Tibial artery (tissue), 4 donors: ENCODE measurements at places on chromosomes 6 and 20.

DNA sequence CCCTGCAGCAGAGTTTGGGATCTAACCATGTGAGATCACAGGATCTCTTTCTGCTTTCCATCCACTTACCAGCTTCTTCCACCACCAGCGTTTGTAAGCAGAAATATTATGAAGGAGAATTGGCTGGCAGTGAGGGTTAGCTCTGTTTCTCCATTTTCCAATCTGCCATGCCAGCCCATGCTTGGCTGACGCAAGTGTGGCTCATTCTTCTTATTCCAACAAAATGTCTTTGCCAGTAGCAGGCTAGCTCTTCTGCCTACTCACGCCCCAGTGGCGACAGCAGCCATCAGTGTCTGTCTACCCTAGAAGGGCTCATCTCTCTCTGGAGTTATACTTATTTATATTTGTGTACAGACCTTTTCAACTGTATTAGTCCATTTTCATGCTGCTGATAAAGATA lies 286.2 kb downstream of the FARS2 start:
- H3K4me1 ChIP-seq = no peaks in the 10 kb centered on the region
- no peaks in the 10 kb centered on the region for H3K27me3 ChIP-seq
- H3K27ac ChIP-seq = no peak overlapping the region

- DNase-seq = no peak
- peak within 1 kb of the TSS; percentile 61 for H3K4me3 ChIP-seq
- H3K27me3 ChIP-seq = no peaks in the 10 kb centered on the region
- H3K27ac ChIP-seq = peak within 1 kb of the TSS; percentile 71
Observed at GRCh38 chr6:69866351-69866769, at the start of gene COL19A1. COL19A1 (plus strand) TSS chr6:69866556; CDS start chr6:69879568, 13,012 bp downstream.

GRCh38 chr6:56401477-56402070 lies 154.2 kb upstream of the COL21A1 start:
- H3K27ac ChIP-seq = no peak overlapping the region
- no peaks in the 10 kb centered on the region for H3K27me3 ChIP-seq
- no peak overlapping the region for H3K4me3 ChIP-seq
- no peaks in the 10 kb centered on the region for H3K4me1 ChIP-seq
- DNase-seq = no peak

DNA sequence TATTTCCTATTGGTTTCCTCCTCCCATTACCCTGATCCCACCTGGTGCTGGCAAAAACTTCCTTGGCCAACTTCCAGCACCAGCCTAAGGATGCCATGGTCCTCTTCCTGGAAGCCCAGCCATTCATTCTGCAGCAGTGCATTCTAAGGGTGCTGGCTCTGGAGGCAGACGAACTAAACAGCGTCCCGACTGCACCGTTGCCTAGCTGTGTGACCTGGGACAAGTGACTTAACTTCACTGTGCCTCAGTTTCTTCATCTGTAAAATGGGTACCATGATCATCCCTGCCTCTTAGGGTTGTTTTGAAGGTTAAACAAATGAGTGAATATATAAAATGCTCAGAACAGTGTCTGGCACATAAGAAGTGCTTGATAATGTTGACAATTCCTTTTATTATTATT lies 120.9 kb upstream of the ZNF217 start:
- no peaks in the 10 kb centered on the region for H3K36me3 ChIP-seq
- H3K4me1 ChIP-seq = no peaks in the 10 kb centered on the region
- H3K27ac ChIP-seq = no peak overlapping the region

- no peak for DNase-seq
- H3K27ac ChIP-seq = no peak overlapping the region
- no peaks in the 10 kb centered on the region for H3K4me1 ChIP-seq
- no peaks in the 10 kb centered on the region for H3K27me3 ChIP-seq
- H3K36me3 ChIP-seq = no peaks in the 10 kb centered on the region
Observed at GRCh38 chr6:127918506-127919427, 17.9 kb upstream of the THEMIS start.

- H3K36me3 ChIP-seq = no peaks in the 10 kb centered on the region
- no peaks in the 10 kb centered on the region for H3K4me1 ChIP-seq
- DNase-seq = no peak
- H3K4me3 ChIP-seq = no peak overlapping the region
Observed at GRCh38 chr6:169131390-169131789, 122.3 kb downstream of the THBS2 start.

DNA sequence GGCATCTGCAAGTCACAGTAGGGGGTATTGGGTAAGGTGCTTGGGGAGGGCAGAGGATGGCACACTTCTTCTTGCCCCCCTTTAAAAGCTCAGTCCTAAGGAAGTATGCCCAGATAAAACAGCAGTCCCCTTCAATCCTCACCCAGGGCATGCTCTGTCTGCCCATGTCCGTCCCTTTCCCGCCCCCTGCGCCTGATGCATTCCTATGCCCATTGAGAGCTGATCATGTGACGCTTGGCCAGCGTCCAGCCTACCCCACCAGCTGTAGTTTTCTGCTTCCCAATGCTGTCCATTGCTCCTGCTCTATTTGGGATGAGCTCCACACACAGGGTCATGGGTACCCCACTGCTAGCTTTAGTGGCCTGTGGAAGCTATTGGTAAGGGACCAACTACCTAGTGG lies 8.3 kb downstream of the SIGLEC1 start:
- DNase-seq = no peak
- no peaks in the 10 kb centered on the region for H3K27me3 ChIP-seq
- H3K4me3 ChIP-seq = no peak overlapping the region
- H3K27ac ChIP-seq = no peak overlapping the region

GRCh38 chr6:107280791-107281190 lies 165.5 kb upstream of the BEND3 start:
- no peak for DNase-seq
- H3K4me1 ChIP-seq = no peaks in the 10 kb centered on the region
- no peaks in the 10 kb centered on the region for H3K27me3 ChIP-seq
- no peak overlapping the region for H3K4me3 ChIP-seq
- H3K36me3 ChIP-seq = no peaks in the 10 kb centered on the region

DNA sequence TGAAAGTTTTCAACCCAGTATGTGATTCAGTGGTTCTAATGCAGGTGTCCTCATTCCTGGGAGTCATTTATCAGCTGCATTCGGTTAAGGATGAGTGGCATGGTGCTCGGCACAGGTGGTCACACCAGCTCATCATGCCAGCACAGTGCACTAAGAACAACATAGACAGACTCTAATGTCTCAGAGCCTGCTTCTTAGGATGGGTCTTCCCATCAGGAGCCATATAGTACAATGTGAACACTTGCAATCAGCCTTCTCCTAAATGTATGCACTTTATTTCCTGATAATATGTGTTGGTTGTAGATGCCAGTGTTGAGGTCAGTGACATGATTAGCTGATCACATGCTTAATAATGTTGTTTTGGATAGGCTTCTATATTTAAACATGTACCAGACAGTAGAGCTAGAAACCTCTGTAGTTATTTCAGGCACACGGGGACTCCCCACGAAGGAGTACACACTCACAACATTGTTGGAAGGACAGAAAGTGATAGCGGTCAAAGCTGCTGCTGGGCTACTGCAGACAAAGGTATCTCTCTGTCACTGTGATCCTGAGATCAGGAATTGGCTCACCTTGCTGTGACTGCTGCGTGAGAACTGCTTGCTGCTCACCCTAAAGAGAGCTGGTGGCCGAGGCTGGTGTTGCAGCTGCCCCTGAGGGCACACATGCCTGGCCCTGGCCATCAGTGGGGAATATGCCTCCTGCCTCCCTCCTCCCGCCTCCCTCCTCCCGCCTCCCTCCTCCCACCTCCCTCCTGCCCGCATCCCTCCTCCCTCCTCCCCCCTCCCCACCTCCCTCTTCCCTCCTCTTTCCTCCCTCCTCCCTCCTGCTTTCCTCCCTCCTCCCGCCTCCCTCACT lies 195.4 kb downstream of the SMOC2 start:
- no peak overlapping the region for H3K27ac ChIP-seq
- no peak for DNase-seq
- peaks cover 6% of the 10 kb centered on the region for H3K36me3 ChIP-seq
- H3K4me1 ChIP-seq = peaks cover 14% of the 10 kb centered on the region
- H3K27me3 ChIP-seq = no peaks in the 10 kb centered on the region
- no peak overlapping the region for H3K4me3 ChIP-seq

- no peak overlapping the region for H3K4me3 ChIP-seq
- no peak for DNase-seq
- H3K27me3 ChIP-seq = no peaks in the 10 kb centered on the region
- H3K27ac ChIP-seq = no peak overlapping the region
- peaks cover 7% of the 10 kb centered on the region for H3K4me1 ChIP-seq
Observed at GRCh38 chr6:1858196-1858595, 248.5 kb downstream of the FOXC1 start.

DNA sequence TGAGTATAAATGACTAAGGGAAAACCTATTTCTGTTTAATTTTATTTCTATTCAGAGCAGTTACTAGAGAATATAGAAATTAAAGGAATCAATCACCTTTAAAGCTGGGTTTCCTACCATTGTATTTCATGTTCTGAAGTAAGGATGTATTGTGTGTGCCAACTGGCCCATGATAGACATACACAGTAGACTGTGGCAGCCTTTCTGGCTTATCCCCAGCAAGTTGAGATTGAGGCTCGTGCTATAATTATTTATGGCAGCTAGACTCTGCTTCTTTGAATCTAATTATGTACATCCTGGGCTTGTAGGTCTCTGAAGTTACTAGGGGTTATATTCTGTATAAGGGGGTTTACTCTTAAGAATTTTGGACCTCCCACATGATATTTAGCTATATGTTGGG lies 44.4 kb downstream of the ZNF292 start:
- peaks cover 33% of the 10 kb centered on the region for H3K4me1 ChIP-seq
- DNase-seq = no peak
- H3K36me3 ChIP-seq = no peaks in the 10 kb centered on the region
- H3K4me3 ChIP-seq = no peak overlapping the region
- no peak overlapping the region for H3K27ac ChIP-seq

DNA sequence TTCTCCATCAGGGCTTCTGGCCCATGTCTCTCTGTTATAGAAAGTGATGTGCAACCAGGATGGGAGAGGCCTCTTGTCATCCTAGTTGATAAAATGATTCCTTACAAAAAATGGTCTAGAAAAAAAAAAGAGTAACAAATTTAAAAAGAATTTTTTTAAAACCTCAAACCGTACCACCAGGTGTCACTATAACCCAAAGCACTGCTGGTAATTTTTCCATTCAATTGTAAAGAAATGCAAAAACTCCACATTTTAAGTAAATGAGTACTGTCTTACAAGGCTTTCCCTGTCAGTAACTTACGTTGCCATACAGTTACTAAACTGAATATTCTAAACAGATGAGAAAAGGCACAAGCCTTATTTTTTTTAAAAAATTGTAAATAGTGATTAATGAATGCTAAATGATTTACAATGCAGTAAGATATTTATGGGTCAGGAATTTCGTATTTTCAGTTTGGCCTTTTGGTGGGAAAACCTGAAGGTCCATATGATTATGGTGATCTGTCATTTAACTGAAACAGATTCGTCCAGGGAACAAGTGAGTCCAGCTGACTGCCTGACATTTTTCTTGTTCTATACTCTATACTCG lies 95.4 kb downstream of the OGFRL1 start:
- no peak overlapping the region for H3K27ac ChIP-seq
- peaks cover 7% of the 10 kb centered on the region for H3K36me3 ChIP-seq
- no peak overlapping the region for H3K4me3 ChIP-seq
- DNase-seq = no peak

DNA sequence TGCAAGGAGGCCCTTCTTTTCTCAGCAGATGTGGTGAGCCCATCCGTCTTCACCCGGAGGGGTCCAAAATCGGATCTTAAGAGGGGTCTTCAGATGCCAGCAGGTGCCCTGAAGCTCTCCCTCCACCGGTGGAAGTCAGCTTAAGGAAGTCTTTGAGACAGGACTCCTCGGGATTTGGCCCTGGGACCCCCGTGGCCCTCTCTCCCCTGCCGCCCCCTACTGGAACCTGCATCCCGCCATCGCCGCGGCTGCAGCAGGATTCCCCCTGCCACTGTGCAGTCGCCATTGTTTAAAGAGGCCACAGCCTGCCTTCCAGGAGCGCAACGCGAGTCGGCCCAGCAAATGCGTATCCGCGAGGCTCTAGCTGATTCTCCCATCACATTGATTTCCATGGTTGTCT lies 292.5 kb upstream of the ZNF337 start:
- H3K36me3 ChIP-seq = no peaks in the 10 kb centered on the region
- peaks cover 6% of the 10 kb centered on the region for H3K27me3 ChIP-seq
- no peaks in the 10 kb centered on the region for H3K4me1 ChIP-seq
